Heart right ventricle (tissue), 16 donors: ENCODE measurements at places on chromosomes 4 and X. TPM values are rescaled to one million over a fixed set of nuclear protein-coding genes. Genes with fewer than 3 reads are reported as not detected.
A peak's percentile ranks its signal among the peaks of the same experiment; 100 is the strongest.

- DNase-seq, result no peak
These were observed 9.8 kb upstream of the FRAS1 start for GRCh38 chr4:78047366-78047765.

The TAF7L gene
- 0.15 TPM for total RNA-seq

- no peak for DNase-seq
These were observed 323.6 kb downstream of the BCOR start for GRCh38 chrX:39773923-39774773.

DNA sequence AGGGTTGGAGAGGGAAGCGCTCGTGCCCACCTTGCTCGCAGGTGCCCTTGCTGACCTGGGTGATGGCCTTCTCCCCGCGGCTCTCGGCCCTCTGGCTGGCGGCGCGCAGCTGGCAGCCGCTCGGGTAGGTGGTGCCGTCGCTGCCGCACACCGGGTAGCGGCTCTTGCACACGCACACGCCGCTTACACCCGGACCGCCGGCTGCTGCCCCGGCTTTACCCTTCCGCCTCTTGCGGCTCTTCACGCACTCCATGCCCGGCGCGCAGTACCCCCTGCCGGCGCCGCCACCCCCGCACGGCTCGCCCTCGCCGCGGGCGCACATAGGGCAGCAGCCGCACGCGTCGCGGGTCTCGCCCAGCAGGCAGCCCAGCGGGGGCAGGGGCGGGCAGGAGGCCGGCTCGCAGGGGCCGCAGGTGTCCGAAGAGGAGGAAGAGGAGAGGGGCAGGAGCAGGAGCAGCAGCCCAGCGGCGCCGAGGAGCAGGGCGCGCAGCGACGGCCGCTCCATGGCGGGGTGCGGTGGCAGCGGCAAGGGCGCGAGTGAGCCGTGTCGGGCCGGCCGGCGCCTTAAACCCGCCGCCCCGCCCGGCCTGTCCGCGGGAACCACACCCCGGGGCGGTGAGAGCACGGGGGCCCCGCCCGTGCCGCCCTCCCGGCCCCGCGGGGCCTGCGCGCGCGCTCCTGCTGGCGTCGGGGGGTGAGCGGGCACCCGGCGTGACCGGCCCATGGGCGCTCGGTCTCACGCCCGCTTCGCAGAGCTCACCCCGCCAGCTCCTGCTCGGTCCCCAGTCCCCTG is at the start of gene IGFBP7:
IGFBP7 (minus strand) TSS at position 539 of the 793 bp plus-strand sequence; CDS start at position 505, 34 bp downstream.
- DNase-seq, result peak; percentile 81

GRCh38 chr4:139401368-139401767 is 52.6 kb upstream of the RAB33B start:
- no peak for DNase-seq

DNA sequence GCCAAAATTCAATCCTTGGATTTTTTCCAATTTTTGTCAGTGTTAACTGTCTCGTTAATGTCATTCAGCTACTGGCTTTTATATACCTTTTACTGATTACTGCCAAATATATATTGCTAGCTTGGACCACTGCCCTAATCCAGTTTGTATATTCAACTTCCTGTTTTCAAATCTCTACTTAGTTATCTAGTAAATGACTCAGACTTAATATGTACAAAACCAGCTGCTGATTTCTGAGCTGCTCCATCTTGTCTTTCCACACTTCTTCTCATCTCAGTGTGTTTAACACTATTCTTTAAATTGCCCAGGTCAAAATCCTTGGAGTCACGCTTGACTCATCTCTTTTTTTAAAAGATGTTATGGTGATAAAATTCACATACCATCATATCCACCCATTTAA is 1196.7 kb downstream of the RAPGEF2 start:
- no peak for DNase-seq

DNA sequence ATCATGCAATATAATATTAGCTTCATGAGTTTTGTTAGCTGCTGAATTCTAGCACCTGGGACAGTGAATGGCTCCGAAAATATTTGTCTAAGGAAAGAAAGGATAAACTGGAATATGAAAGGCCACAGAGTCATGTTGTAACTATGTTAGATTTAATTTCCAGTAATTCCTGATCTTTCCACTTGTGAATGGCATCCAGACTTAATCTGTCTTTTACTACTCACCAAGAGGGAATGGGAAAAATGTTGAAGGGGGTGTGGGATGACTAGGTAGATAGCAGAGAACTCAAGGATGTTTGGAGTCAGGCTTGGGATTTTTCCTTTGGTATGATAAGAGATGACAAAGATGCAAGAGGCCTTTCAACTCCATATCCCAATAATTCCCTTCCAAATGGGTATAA is 9.4 kb downstream of the ADH6 start:
- DNase-seq, result no peak

The DMP1 gene
- total RNA-seq, result not detected

DNA sequence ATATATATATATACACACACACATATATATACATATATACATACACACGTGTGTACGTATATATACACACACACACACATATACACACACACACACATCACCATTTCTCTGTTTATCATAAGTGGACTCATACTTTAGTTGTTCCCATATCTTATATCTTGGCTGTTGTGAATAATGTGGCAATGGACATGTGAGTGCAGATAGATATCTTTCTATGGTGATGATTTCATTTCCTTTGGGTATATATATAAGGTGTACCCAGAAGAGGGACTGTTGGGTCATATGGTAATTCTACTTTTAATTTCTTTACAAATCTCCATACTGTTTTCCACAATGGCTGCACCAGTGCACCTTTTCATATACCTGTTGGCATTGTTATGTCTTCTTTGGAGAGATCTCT is 105.9 kb downstream of the LARP1B start:
- DNase-seq, result no peak

- no peak for DNase-seq
These were observed 8.9 kb downstream of the GPR174 start for GRCh38 chrX:79153348-79153747.

DNA sequence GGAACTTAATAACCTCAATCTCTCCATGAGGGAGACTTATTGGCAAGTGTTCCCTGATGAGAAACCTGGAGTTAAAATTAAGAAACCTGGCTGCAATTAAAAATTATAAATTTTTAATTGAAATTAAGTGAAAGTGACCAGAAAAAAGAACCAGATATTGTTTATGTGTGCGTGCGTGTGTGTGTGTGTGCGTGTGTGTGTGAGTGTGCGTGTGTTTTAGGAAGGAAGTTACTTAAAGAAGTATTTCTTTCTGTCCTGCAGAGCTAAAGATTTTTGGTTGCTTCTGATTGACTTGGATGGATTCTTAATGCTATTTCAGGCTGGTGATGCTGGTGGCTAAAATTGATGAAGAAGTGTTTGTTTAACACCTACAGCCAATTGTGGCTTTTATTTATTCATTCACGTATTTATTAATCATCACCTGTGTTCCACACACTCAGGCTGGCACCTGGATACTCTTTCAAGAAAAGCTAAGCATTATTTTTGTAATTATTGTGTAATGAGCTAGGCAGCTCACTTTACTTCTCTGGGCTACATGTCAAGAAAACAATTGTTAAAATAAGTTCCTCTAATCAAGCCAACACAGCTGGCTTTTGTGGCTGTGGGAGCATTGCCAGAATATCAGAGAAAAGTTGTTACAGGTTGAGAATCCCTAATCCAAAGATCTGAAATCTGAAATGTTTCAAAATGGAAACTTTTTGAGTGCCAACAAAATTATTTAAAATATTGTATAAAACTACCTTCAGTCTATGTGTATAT is 68.5 kb downstream of the CEP44 start:
- no peak for DNase-seq

DNA sequence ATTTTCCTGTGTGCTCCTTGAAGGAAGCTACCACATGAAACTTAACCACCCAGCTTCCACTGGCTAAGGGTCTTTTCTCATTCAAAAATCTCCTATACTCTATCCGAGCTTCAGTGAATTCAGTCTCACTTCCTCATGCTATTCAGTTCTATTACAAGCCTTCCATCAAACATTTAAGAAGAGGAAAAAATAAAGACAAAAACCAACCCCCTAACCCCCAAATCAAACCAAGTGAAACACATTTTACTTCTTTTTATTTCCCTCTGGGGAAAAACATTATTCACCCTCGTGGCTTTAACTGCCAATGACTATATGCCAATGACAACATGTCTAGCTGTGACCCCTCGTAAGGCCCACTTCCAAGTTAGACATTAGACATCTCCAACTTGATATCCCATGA is 16.2 kb upstream of the WDR19 start:
- DNase-seq, result no peak

DNA sequence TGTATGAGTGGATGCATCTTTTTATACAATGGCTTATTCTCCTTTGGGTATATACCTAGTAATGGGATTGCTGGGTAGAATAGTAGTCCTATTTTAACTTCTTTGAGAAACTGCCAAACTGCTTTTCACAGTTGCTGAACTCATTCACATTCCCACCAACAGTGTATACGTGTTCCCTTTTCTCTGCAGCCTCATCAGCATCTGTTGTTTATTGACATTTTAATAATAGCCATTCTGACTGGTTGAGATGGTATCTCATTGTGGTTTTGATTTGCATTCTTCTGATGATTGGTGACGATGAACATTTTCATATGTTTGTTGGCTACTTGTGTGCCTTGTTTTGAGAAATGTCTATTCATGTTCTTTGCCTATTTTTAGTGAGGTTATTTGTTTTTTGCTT is 687.0 kb upstream of the EPHA5 start:
- DNase-seq, result no peak
